Spinal cord (tissue), 10 donors: ENCODE measurements at places on chromosomes 3 and 15.

GRCh38 chr15:78991476-78991875 lies 46.6 kb upstream of the CTSH start:
- no peak for DNase-seq

DNA sequence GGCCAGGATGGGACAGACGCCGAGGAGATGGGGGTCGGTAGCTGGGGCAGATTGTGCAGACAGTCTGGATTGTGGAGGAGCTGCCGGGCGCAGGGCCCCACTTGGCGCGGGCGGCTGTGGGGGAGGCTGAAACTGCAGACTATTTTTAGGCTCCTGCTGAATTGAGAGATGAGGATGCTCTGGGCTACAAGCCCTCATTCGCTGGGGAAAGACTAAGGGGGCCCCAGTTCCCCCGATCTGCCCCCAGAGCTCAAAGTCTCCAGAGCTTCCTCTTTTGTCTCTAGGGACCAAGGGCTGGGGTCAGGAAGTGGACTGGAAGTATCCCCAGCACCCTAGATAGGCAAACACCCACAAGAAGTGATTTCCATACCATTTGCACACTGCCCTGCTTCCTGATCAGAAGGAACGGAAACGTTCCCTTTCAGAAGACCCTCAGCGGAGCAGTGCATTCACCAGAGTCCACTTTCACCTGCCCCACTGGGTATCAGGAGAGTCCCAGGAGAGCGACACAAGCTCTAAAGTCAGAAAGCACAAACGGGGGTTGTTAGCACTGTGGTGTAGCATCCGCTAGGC lies 29.7 kb downstream of the SEMA7A start:
- no peak for DNase-seq

GRCh38 chr15:39784125-39784524 lies 1.5 kb upstream of the FSIP1 start:
- DNase-seq, result no peak

- no peak for DNase-seq
Measured at GRCh38 chr15:73852507-73852906, 20.9 kb upstream of the TBC1D21 start.

DNA sequence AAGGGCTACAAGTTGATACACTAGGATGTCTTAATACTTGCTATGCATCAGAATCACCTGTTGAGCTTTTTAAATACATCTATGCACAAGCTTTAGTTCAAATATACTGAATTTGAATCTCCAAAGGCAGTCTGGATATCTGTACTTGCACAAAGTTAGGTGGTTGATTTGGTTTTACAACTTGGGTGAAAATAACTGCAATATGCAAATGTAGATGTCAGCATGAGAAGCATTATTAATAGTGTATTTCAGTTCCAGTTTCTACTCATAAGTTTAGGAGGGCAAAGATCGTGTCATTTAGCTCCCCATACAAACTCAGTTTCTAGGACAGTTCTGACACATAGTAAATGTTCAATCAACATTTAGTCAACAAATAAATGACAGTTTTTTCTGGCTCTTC lies 25.6 kb downstream of the IQCB1 start:
- DNase-seq, result no peak

- DNase-seq, result no peak
Measured at GRCh38 chr15:25092661-25093060, 137.9 kb downstream of the SNRPN start.

DNA sequence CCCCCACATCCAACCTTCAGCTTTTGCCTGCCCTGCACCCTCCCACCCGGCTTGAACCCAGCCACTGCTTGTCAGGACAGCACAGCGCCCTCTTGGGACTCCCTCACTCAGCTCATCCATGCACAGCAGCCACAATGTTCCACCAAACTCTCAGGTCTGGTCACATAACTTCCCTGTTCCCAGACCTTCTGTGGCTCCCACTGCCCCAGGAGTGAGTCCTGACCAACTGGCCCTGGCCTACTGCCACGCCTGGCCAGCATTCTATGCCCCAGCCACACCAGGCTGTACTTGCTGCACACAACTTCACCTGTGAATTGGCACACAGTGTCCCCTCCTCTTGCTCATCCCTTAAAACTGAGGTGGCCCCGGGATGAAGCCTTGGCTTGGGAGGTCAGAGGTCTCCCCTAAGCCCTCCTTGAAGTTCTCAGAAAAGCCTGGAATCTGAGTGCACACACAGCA lies 21.0 kb downstream of the PLXNB1 start:
- no peak for DNase-seq

DNA sequence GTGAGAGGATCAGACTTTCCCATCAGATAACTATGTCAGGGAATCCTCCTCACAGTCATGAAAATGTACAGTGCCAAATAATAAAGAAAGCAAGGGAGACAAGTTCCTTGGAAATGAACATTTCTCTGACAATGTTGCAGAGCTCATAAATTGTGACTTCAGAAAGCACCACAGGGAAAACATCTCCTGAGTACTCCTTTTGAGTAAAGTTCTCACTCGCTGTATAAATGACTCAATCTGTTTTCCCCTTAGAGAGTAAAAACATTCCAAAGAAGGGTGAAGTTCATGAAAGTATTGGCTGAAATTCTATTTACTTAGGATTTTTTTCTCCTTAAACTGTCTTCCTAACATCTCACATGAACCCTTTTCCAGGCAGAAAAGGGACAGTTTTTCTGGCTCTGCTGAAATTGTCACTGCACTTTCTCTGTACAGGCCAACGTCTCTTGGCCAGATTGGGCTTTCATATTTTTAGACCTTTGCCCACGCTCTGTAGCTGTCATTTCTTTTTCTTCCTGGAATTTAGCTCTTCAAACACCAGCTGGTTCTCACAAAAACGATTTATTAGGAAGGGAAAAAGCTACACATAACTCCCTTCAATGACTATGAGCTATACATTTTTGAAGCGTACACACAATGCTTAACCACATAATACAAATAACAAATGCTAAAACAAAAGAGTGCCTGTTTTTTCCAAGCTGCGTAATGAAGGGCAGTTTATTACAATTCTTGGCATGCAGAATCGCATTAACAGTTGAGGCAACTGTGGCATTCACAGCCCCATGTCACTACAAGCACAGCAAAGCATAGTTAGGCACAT lies 216.1 kb downstream of the ATP8B4 start:
- no peak for DNase-seq

DNA sequence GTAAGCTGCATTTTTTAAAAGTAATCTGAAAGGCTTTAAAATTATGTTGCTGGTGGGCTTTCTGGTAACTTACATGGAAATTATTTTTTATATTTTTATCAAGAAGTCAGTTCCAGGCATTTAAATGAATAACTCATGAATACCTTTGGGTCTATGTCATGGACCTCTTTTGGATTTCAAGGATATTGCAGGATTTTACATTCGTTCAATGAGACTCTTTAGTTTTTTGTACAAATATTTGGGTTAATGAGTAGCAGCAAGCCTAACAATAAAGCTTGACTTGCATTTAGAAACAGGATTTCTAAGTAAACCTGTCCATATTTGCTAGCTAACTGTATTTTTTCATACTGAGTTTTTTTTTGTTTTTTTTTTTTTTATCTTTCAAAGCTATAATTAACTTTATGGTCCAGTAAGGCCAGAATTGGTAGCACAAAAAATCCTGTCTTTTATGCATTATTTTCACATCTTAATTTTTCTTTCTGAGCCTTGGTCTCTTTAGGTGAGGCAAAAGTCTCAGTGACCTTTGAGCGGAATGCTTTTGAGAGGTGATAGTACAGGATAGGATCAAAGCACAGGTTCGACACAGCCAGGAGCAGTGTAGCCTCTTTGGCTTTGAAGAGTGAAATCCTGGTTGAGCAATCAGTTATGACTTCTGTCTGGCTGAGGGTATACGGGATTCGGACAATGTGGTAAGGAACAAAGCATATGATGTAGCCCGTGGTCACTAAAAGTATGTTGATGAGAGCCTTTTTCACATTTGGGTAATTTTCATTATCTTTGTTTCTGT lies 4.8 kb downstream of the GPR171 start:
- no peak for DNase-seq

DNA sequence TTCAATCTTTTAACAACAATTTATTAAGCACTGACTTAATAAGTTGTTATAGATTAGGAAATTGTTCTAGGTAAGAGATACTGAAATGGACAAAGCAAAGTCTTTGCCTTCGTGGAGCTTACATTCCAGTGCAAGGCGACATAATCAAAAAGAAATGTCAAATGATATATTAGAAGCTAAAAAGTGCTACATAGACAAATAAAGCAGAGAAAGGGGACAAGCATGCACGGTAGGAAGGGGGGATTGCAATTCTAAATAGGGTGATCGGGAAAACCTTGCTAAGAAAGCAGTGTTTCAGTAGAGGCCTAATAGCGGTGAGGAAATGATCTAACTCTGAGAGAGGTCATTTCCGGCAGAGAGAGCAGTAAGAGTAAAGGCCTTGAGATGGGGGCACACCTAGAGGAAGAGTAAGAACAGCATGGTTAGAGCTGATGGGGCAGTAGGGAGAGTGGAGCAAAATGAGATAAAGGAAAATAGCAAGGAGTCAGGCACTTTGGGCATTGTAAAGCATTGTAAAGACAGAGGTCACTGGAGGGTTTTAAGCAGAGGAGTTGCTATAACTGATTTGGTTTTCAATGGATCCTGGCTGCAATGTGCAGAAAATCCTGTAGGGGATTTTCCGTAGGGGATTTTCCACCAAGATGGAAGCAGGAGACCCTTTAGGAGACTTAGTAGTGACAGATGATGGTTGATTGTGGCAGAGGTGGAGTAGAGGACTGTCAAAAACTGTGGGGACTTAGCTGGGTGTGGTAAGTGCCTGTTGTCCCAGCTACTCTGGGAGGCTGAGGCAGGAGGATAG lies 71.7 kb upstream of the CFAP20DC start:
- no peak for DNase-seq

GRCh38 chr3:62237286-62237948 lies 135.9 kb downstream of the FEZF2 start:
- no peak for DNase-seq

- DNase-seq, result no peak
Measured at GRCh38 chr3:53579636-53580035, 85.2 kb downstream of the CACNA1D start.

DNA sequence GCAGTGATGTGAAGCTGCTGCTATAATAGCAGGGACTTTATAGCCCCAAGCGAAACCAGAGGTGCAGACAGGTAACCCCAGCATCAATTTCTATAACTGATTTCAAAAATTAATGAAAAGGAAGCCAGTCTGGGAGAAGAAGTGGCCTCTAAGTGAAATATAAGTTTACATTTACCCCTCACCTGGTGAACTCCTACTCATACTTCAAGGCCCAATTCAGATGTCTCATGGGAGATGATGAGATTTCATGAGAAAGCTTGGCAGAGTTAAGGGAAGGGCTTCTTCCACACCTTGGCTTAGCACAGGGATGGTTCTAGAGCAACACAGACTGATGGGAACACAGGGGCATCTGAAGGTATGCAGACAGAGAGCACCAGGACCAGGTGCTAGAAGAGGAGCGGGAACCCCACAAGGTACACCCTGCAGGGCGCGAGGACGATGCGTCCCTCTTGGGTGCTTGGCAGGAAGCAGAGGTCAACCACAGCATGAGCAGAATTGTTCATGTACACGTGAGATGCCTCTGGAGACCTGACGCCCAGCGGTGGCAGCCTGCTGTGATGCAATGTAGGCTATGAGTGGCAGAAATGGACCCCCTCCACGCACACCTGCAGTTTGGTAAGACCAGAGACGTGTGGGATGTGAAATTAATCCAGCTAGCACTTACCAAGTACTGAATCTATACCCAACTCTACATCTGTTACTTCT lies 102.9 kb downstream of the SRGAP3 start:
- DNase-seq, result no peak

DNA sequence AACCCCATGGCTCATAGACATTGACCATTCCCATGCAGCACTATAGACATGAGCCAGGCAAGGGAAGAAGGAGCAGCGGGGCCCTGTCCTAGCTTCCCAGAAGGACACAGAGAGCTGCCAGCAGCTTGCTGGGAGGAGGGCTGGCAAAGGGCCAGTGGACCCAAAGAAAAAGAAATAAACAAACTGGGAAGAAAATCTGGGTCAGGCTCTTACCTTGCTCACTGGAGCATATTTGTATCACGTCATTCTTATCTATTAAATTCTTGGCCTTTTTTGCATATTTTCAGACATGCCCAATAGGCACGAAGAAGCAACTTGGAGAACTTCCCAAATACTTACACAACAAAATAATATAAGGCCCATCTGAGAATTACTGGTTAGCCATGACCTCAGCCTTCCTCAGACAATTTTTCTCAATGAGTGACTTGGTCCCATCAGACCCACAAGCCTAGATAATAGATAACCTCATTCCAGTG lies 28.4 kb downstream of the RASGRP1 start:
- DNase-seq, result no peak
